Mammary epithelial cell (primary cell): ENCODE measurements at places on chromosomes 5 and 9. TPM values are rescaled to one million over a fixed set of nuclear protein-coding genes. Genes with fewer than 3 reads are reported as not detected.

- peak; percentile 23 for DNase-seq
These were observed 1.5 kb downstream of the ASS1 start for GRCh38 chr9:130446101-130446861.

GRCh38 chr5:116632890-116633289, 58.3 kb upstream of the SEMA6A start:
- DNase-seq: no peak

DNA sequence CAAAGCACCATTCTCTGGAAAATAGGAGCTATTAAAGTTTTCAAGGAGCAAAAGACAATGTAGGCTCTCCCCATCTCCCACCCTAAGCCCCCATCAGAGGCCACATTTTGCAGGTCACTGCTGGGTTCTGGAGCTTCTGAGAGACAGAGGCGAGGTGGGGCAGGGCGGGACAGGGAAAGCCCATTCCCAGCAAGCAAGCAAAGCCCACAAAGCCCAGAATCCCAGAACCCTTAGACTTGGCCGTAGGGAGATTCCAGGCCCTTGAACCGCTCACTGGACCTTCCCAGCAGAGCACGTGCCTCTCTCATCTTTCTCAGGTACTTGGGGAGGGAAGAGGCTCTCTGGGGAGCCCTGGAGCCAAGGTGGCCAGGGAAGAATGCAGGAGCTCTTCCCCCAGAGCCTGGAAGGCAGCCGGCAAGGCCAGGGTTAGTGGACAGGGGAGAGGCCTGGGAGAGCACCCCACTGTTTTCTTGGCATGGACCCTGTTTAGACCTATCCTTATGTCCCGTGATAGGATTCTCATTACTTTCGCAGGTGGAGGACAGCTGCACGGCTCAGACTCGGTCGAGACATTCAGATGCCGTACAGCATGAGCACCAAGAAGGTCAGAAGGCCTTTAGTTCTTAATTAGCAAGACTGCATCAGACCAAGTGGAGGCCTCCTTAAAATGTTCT, 52.4 kb downstream of the ZNF354C start:
- DNase-seq: no peak

DNA sequence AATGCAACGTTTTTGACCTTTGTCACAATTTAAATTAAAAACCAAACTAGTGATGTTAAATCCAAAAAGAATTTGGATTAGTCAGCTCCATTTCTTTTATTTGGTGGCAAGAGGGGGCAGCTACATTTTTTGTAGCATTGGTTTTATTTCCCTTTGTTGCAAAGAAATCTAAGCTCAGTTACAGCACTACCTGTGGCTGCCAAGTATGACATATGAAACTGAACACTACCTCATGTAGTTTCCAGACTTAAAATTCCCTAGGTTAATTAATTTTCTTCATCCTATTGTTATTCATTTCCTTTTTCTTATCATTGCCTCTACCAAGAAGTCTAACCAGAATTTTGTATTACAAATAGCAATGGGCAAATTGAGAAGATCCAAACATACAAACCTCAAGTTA, 393.5 kb downstream of the BRINP1 start:
- DNase-seq: no peak

- no peak for DNase-seq
These were observed 66.5 kb downstream of the NDFIP1 start for GRCh38 chr5:142175039-142175438.

DNA sequence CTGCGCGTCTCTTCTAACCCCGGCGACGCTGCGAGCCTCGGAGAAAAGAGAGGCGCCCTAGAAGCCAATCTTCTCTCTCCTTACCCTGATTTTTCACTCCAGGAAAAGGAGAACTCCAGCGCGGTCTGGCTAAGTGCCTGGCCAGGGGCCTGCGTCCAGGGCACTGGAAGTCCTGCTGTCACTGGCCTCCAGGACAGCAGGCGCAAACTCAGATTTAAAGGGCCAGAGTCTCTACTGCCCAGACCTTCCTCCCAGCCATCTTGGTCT, 553 bp upstream of the FOXB2 start:
- no peak for DNase-seq

DNA sequence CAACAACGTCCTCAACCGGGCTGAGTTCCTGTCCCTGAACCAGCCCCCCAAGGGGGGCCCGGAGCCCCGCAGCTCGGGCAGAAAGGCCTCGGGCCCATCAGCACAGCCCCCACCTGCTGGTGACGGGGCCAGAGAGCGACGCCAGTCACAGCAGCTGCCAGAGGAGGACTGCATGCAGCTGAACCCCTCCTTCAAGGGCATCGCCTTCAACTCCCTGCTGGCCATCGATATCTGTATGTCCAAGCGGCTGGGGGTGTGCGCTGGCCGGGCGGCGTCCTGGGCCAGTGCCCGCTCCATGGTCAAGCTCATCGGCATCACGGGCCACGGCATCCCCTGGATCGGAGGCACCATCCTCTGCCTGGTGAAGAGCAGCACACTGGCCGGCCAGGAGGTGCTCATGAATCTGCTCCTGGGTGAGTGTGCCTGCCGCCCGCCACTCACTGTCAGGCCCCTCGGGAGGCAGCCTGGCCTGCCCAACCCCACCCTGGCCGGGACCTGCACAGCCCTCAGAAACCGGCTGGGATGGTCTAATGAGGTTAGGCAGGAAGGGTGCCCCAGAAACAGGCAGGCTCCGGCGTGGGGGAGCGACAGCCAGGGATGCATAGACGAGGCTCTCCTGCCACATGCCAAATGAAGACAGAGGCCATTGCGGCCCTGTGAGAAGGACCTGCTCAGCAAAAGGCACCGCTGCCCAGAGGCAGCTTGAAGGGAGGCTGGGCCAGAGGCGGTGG, 678 bp downstream of the PLPP7 start:
- no peak for DNase-seq

- DNase-seq: no peak
These were observed 446.4 kb upstream of the CCNG1 start for GRCh38 chr5:162990856-162991497.

GRCh38 chr9:111928359-111928720, 31.7 kb downstream of the UGCG start:
- DNase-seq: no peak

DNA sequence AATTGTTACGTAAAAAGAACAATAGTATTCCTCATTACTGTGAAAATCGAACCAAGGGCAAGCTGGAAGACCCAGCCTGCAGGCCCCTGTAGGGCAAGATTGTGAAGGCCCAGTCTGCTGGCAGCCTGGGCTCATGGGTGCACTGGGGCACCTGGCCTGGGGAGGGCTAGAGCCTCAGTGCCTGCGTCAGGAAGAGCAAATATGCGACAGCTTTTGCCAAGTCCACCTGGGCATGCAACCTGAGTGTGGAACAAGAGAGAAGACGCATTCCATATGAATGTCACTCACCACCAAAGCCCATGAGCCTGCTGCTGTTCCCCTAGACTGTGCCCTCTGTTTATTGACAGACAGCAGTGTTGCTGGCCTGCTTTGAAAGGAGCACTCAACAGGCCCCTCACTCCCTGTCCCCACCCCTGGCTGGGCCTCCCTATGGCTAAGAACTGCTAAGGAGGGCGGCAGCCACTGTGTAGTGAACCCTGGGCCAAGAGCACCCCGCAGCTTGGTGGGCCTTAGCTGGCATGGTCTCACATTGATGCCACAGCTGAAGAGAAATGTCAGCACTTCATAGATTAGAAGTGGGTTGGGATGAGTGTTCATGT, 28.2 kb downstream of the PSD2 start:
- DNase-seq: no peak

DNA sequence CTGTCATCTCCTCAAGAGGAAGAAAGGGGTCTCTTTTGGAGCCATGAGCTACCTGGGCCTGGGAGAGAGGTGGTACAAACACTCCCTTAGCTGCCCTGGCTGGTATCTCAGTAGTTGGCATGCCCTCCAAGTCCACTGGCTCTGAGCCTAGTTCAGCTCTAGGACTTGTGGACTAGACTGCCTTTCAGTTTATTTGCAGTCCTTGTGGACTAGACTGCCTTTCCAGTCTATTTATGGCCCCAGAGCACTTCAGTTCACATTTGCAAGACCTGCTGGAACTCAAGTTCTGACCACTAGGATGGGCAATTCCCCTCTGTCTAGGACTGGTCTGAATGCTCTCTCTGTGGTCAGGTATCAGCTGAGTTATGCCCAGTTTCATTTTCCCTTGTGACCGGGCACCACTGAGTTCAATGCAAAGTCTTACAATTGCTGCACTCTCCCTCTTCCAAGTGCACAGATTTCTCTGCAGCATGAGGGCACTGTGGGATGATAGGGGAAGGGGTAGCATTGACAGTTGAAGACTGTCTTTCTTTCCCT, 1019.0 kb downstream of the TAF11L14 start:
- no peak for DNase-seq

DNA sequence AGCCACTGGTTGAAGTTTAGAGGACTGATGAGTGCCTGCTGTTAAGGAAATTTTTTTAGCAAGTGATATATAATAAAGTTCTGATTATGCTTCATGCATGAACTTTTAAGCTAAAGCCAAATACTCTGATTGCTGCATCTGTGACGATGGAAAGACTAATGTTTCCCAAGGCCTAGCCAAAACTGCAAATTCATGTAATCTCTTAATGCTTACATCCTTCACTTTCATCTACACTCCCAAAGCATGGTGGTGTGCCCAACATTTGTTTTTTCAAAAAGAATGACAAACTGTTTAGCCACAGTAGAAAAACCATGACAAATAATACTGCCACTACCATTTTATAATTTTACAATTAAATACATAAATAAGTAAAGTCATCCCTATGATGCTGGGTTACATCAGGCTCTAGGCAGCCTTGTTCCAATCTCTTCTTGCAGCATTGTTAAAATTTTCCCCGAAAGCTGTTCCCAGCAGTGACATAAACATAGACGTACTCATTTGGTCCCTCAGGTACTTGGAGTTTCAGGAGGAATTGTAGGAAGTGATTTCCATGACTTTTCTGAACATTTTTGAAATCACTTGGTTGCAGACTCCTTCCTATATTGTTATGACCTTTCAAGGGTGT, 625.3 kb upstream of the DMAC1 start:
- DNase-seq: no peak

The CRHBP gene
- total RNA-seq: not detected

The CDH18 gene
- total RNA-seq: 0.52 TPM in 1 of 2 replicates, not detected in the other

The NUDCD2 gene
- 6.3 TPM for total RNA-seq

The TAF11L11 gene
- total RNA-seq: not detected in 2 replicates
